ENCODE measurements at places on chromosomes 4 and X.

DNA sequence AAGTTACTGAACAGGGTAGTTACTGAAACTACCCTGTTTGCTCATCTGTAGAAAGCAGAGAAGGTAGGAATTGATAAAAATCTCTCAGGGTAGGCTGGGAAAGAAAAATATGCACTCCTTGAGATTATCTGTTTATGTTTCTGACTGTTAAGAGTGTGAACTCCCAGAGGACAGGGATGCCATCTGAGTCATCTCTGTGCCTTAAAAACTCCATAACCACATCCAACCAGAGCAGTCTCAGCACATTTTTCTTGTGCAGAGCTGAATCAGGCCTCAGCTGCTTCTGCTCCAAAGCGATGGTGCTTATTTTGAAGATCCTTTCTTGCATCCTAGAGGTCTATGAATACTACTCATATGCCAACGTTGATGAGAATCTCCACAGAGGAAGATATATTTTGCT, 9.9 kb downstream of the CENPVL3 start:
- no peak for DNase-seq

- DNase-seq = no peak
Measured at GRCh38 chr4:180827232-180828009, 1415.8 kb upstream of the TENM3 start.

DNA sequence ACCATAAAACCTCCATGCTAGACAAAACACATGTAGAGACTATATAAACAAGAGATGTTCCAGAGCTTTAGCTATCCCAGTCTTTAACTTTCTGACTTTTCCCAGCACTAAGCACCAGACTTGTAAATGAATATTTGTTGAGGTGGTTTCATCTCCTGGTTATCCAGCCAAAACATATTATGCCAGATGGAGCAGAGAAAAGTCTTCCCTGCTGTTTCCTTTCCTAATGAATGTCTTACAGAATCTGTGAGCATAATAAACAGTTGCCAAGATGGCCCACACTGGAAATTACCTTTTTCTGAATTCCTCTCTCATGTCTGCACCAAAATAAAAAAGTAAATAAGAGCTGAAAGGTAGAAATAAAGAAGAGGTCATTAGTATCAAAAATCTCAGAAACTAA, 159.2 kb downstream of the TECRL start:
- no peak for DNase-seq

DNA sequence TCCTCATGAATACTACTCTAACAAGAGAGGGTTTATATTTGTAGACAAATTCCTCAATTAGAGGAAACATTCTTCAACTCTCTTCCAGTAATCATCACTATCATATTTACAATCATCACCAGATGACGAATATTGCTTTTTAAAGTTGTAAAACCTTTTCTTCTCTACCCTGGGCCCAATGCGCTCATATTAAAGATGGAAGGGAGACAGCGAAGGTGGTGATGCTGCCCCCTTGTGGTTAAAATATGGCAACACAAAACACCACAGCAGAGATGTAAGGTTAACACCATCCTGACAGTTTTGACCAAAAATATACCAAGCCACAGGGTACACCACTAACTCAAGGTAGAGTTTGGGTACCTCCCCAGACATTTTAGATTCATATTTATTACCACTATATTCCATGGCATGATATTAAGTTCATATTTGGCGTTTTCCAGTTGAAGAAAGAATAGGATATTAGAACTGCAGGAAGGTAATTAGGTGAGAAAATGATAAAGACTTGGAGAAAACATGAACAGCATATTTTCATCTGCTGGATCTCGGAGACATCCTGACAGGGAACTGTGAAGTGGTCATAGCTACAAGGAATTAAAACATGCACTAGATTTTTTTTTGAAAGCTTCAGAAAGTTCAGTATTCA, 72.8 kb downstream of the SLC9A7 start:
- peak; percentile 64 for DNase-seq

- DNase-seq = peak; percentile 87
Measured at GRCh38 chrX:119791437-119792231, at the start of gene RPL39. TSS of gene RPL39 (minus strand) at chrX:119791630. CDS start at chrX:119791576, 54 bp downstream.

DNA sequence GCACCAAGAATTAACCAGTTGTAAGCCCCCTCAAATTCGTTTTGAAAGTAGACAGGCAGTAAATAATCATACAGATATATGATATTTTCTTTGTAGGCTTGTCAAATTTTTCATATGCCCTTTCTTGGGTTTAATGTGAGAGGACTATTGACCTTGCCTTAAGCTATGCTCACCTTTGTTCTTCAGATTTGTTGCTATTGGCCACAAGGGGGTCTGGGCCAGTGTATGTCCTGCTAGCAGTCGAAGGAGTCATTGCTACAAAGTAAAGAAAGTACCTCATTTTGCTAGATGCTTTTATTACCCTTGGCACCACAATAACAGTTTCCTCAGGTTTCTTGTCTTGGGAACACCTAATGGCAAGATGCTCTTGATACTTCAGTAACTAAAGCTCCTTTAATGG, 51.7 kb downstream of the IGSF1 start:
- DNase-seq = no peak

DNA sequence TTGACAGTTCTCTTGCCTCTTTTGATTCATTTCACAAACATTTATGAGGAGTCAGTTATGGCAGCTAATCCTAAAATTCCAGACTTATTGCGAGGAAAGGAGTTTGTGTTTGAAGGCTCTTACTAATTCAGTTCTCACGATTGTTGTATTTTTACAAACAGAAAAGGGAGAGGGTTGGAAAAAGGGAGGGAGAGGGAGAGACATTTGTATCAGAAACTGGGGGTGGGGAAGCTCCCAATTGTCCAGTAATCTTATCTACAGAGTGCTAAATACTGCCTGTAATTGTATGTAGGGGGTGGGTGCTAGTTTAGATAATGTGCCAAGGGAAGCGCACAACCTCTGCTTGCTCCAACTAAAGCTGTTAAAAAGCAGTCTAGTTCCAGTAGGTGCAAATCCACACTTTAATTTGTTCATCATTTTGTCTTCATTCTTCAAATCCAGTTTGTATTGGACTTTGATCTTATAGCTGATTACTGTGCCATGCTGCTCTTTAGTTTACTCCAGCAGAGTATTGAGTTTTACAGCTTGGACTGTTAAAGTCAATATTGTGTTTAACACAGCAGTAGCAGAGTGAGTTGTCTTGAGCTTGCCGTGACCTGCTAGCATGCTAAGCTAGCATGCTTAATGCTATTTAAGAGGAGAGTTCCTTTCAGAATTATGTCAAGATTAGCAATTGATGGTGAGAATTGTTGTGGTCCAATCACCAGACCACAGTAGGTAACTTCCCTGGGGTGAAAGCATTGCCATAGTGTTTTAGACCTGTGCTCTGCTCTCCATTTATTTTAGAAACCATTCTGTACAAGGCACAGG, 13.9 kb downstream of the FNIP2 start:
- DNase-seq = no peak

DNA sequence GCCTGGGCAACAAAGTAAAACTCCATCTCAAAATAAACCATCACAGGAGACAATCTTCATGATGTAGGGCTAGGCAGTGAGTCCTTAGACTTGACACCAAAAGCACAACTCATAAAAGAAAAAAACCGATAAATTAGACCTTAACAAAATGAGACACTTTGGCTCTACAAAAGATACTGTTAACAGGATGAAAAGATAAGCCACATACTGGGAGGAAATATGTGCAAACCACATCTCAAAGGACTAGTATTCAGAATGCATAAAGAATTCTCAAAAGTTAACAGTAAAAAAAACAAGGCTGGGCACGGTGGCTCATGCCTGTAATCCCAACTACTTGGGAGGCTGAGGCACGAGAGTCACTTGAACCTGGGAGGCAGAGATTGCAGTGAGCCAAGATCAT, 13.2 kb downstream of the EFHC2 start:
- no peak for DNase-seq

DNA sequence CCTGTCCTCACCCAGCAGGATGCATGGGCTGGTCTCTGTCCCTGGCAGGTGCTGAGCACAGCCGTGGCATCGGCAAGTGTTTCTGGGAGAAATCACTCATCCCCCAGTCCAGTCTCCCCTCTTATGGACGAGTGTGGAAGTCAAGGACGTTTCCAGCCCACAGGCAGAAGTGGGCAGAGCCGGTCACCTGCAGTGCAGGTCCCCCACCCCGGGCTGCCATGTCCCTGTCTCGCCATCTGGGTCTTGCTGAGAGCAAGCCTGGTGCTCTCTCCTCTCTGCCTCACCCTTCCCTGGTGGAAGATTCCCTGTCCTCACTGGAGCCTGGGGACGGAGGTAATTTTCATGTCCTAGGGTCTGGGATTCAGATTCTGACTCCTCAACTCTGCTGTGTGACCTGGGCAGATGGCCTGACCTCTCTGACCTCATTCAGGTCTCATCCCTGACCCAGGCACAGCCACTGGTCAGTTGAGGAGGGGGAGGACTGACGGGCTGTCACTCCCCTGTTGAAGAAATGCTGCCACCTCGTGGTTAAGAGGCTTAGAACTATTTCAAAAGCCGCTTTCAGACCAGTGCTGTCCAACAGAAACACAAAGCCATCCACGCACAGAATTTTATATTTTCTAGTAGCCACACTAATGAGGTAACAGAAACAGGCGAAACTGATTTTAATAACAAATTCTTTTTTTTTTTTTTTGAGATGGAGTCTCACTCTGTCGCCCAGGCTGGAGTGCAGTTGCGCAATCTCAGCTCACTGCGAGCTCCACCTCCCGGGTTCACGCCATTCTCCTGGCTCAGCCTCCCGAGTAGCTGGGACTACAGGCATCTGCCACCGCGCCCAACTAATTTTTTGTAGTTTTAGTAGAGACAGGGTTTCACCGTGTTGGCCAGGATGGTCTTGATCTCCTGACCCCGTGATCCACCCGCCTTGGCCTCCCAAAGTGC, 1.8 kb downstream of the CPZ start:
- DNase-seq = peak; percentile 43

GRCh38 chr4:83153417-83153816, 38.9 kb upstream of the PLAC8 start:
- no peak for DNase-seq

GRCh38 chr4:1523907-1524636, 117.8 kb upstream of the NKX1-1 start:
- no peak for DNase-seq

DNA sequence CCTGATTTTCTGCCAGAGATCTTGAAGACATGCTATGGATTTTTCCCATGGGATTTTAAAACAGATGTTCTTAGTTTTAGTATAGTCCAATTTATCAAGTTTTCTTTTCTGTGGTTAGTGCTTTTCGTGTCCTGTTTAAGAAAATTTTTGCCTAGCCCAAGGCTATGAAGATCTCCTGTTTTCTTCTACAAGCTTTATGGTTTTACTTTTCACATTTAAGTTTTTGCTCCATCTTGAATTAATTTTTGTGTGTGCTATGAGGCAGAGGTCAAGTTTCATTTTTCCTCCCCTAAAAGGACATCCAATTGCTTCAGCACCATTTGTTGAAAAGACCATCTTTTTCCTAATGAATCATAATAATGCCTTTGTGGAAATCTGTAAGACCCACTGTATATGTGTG, 65.6 kb downstream of the POLR2B start:
- DNase-seq = no peak

DNA sequence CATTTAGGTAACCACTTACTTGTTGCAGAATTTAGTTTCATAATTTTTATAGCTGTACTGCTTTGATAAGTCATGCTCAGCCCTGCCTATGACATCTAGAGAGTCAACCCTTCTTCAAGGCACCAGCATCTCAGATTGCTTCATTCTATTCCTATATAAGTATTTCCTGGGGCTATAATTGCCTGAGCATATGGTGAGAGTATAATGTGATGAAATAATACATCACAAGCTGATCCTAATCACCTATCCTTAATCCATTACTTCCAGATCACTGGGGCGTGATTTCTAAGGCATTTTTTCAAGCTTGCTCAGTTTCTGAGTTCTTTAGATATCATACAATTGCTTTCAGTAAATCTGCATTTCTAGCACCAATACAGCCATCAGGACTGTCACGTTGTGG, 200.0 kb upstream of the NPY2R start:
- DNase-seq = no peak

GRCh38 chr4:41696763-41697162, 51.8 kb downstream of the PHOX2B start:
- no peak for DNase-seq

GRCh38 chrX:141175786-141176185, 1.1 kb downstream of the LDOC1 start:
- no peak for DNase-seq

GRCh38 chr4:72338060-72338459, 231.0 kb downstream of the ADAMTS3 start:
- no peak for DNase-seq

GRCh38 chr4:148270630-148271029, 171.6 kb downstream of the NR3C2 start:
- no peak for DNase-seq

GRCh38 chrX:141176586-141177451, at the start of gene LDOC1:
TSS of gene LDOC1 (minus strand) at chrX:141177129. CDS start at chrX:141177021, 108 bp downstream.
- peak; percentile 79 for DNase-seq

DNA sequence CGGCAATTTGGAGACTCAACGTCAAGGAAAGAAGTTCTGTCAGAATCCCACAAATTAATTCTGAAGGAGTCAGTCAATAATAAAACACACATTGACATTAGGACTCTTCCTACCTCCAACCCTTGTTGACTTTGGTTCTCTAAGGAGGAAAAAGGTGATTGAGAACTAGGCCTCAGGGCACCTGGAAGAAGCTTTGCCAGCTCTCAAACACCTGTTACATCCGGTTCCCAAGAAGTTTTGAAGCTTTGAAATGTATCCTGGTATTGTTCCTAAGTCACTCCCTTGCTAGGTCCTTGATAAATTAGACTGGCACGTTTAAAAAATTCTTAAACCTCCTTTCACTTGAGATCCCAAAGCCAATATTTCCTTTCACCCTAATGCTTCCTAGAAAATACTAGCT, 1.7 kb upstream of the CCDC160 start:
- no peak for DNase-seq

DNA sequence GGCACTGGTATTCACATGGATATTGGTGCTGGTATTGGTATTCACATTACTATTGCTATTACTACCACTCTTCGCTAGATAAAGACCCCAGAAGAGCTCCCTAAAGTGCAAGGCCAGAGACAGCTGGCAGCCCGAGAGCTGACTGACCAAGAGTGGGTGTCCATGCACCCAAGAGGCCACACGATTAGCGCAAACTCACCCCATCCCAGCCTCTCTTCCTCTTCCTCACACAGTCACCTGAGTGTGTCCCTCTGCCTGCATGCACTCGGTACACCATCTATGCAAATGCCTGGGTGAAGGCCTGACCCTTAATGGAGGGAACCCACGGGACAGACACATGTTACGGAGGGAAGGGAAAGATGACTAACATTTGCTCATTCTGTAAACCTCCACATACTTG, 86.7 kb downstream of the HAUS3 start:
- no peak for DNase-seq

- DNase-seq = peak; percentile 51
Measured at GRCh38 chrX:45824471-45824870, 623.8 kb upstream of the DIPK2B start.

DNA sequence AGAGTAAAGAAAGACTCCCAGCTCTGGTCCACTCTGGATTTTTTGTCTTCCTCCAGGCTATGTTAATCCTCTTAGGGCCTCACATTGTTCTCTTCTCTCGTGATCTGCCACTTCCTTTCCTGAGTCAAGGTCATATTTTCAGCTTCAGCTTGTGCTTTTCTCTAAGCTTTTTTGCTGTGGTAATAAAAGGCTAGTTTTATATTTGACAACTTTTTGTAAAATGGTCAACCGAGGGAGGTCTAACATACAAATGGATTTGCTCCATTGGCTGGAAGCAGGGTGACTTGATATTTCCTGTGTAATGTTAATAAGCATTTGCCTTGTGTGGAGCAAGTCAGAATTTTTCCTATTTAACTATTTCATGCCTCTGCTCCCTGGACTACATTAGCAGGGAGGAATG, 239.7 kb downstream of the RAB28 start:
- DNase-seq = no peak

- no peak for DNase-seq
Measured at GRCh38 chrX:10265775-10266174, 109.0 kb downstream of the CLCN4 start.

Measured in activated CD4-positive, alpha-beta T cell treated with anti-CD3 and anti-CD28 coated beads, Interleukin-2, amount 50 U/mL, for 16 hours (primary cell).